ENCODE measurements at places on chromosomes 7 and 10.

DNA sequence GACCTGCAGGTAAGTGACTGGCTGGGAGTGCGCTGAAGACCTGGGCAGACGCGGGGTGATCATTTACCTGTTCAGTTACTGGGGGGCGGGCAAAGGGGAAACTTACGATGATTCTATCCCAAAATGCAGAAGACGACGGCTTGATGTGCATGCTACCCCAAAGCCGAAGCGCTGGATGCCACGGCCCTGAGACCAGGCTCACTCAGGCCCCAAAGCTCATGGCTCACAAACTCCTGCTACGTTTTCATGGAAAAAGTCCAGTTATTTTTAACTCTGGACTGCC lies 200.6 kb downstream of the DIP2C start:
- DNase-seq = no peak

DNA sequence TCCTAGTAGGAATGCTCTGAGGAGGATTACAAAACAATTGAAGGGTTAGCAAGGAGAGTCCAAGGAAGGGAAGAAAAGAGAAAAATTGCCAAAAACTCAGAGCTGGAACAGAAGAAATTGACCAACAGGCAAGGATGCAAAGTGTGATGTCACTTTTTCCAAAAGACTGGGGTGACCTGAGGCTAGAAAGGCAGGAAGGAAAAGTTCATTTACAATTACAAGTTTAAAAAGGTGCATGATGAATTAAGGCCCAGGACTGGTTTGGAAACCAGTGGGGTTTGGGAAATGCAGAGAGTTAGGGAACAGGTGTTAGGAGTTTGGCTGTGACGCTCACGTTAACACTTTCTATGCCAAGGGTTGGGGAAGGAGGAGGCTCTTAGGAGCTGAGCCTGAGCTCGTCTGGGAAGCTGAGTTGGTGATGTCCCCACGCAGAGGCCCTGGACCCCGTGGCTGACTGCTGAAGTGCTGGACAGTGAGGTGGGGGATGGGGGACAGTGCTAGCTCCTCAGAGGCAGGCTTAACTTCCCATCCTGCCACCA lies 92.6 kb upstream of the PODXL start:
- no peak for DNase-seq

DNA sequence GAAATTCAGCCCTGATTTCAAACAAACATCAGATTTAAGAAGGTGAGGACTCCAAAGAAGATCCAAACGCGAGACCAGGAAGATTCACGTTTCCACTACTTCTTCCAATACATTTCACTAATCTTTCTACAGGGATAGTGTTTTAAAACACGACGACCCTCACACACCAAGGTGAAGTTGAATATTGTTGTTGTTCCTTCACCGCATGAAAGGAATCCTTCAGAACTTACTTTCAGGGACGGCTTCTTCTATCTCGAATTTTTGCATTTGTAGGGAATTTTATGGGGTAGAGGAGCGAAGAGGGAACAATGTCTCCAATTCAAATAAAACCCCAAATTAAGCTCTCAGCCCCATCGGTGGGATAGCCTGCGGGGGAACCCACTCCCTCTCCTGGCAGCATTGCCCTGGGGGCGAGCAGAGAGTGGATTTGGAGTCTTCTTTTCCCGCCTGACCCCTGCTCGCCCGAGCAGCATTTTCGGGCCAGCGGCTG lies 1.5 kb upstream of the GATA3 start:
- no peak for DNase-seq

DNA sequence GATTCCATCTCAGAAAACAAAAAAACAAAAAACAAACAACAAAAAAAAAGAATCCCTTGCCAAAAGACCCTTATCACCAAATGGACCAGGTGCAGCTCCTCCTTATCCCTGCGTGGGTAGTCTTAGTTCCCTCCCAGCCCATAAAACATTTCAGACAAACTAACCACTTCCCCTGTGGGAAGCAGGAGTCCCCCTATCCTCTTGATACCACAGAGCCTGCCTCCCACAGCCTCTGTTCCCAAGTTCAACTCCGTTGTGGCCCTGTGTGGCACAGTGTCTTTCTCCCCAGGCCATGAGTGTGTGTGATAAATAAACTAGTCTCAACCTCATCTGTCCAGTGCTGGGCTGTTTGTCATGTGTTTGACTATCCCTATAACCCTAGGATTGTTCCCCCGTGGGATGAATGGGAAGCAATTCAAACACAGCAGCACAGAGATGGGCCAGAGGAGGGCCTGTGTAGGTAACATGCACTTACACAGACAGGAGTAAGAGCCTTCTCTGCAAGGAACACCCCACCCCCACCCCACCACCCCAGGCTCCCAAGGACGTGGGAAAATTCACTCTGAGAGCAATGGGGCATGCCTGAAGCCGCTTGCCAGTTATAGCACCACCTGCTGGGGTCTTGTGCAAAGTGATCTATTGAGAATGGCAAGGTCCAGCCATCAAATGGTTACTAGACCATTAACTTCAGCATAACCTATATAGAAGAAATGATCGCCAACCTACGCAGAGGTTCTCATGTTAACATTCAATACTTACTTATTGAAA lies 147.1 kb upstream of the GHITM start:
- DNase-seq = no peak

GRCh38 chr7:151426904-151427704 lies 12.8 kb downstream of the CRYGN start:
- DNase-seq = no peak

DNA sequence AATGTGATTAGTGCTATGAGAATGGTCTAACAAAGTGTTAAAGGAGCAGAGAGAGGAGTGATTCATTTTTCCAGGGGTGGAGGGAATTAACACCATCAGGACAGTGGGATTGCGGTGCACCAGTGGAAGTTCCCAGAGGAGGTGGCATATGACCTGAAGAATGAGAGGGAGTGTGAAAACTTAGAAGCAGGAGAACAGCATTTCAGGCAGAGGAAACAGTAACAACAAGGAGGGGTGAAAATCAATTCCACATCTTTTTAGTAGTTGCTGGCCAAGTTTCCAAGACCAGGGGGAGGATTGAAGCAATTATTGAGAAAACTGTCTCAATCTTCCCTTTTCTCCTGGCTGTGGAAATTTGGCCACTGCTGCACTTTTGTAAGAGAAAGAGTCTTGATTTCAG lies 23.7 kb upstream of the CCDC172 start:
- no peak for DNase-seq
